Stimulated activated CD4-positive, alpha-beta T cell treated with anti-CD3 and anti-CD28 coated beads, Interleukin-1b, Interleukin-23, amount 100 ng/mL, for 4 hours (primary cell): ENCODE measurements at places on chromosomes 3 and 15.

GRCh38 chr3:35635407-35635806, 3.9 kb upstream of the ARPP21 start:
- no peak for DNase-seq

GRCh38 chr3:172142051-172142863, 102.9 kb downstream of the FNDC3B start:
- DNase-seq: no peak

GRCh38 chr15:69973102-69973714, 124.5 kb downstream of the TLE3 start:
- no peak for DNase-seq

GRCh38 chr3:55156851-55157650, 229.2 kb upstream of the LRTM1 start:
- no peak for DNase-seq

GRCh38 chr15:68818066-68818768, 2.5 kb downstream of the ANP32A start:
- DNase-seq: peak; percentile 58

DNA sequence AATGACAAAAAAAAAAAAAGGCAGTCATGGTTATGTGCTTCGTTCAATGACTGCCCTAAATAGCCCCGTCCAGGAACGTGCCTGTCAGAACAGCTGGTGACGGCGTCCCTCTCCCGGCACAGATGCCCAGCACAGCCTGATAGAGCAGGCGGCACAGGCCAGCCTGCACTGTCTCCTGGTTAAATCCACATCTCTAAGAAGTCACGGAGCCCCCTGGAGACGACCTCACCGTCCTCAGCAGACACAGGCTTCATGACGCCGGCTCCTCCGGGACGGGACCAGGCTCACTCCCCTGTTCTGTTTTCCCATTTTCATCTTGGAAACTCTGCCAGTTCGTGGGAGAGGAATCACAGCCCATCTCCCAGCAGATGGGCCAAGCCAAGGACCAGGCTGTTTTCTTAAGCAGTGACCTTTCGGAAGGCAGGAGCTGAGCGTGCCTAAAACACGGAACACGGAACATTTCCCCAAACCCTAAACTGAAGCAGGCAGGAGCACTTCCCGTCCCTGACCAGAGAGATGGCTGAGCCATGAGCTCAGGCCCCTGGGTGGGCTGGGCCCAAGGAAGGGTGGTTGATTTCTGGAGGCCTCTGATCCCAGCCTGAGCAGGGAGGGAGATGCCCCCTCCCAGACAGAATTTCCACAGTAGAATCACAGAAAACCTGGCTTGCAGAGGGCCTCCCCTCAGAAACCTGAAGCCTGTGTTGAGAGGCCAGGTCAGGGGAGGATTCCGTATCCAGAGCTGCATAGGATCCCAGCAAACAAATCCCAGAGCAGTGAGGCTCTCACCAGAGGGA, 35.9 kb downstream of the ADCY5 start:
- no peak for DNase-seq

- no peak for DNase-seq
Measured at GRCh38 chr3:175672119-175672689, 813.1 kb downstream of the NAALADL2 start.

- no peak for DNase-seq
Measured at GRCh38 chr15:64742921-64743320, 32.5 kb downstream of the RBPMS2 start.

GRCh38 chr3:13708301-13708700, 159.4 kb downstream of the FBLN2 start:
- DNase-seq: no peak

- no peak for DNase-seq
Measured at GRCh38 chr15:74978503-74978902, 16.9 kb upstream of the SCAMP5 start.

- DNase-seq: no peak
Measured at GRCh38 chr3:41102053-41102556, 97.2 kb upstream of the CTNNB1 start.

DNA sequence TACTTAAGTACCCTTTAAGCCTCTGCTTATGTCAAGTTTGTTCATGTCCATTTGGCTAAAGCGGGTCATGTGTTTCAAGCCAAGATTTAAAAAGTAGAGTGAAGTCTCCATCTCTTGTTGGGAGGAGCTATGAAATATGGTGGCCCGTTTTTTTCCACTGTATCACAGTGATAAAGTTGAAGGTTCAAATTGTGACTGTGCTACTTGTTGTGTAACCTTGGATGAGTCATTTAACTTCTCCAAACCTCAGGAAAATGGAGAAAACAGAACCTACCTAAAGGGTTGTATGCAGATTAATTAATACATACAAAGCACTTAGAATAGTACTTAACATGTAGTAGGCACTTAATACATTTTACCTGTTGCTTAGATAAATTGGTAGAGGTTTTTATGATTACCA, 43.4 kb downstream of the SNAPC5 start:
- no peak for DNase-seq

DNA sequence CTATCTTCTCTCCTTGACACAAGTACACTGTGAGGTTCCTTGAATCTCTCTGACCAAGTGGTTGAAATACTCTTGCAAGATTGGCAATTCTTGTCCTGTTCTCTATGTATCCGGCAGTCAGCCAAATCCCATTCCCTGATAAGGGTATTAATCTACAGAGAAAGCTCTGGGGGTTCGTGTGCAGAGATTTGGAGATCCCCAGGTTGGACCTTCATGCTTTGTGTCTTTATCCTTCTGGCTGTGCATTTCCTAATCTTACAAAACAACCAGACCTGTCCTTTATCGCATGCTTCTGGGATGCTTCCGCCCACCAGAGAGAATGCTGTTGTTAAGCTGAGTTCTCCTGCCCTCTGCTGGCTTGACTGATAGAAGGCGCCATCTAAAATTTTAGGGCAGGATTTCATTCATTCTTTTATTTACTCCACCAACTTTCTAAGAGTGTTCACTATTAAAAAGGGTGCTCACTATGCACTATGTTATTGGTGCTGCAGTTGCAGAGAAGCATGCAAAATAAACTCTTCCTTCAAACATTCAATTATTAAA, 8.6 kb upstream of the SST start:
- DNase-seq: no peak

- DNase-seq: no peak
Measured at GRCh38 chr3:194177141-194177540, 41.2 kb downstream of the HES1 start.

DNA sequence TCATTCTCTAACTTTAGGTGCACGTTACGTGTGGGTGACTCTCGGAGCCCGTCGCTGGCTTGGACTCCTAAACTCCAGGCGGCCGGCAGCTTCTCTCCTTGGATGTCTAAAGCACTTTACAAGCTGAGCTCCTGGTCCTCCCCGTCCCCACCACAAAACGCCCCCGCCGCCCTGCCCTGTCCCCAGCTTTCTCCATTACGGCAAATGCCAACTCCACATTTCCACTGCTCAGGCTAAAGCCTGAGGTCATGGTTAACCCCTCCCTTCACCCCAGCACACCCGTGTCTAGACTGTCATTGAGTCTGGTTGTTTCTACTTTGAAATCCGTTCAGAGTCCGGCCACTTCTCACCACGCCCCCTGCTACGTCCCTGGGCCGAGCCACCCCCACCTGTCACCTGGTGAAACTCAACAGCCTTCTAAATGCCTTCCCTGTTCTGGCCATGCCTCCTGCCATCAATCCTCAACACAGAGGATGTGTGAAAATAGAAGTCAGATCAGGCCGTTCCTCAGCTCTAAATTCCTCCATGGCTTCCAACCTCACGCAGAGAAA, 8.1 kb upstream of the PCSK6 start:
- DNase-seq: no peak

DNA sequence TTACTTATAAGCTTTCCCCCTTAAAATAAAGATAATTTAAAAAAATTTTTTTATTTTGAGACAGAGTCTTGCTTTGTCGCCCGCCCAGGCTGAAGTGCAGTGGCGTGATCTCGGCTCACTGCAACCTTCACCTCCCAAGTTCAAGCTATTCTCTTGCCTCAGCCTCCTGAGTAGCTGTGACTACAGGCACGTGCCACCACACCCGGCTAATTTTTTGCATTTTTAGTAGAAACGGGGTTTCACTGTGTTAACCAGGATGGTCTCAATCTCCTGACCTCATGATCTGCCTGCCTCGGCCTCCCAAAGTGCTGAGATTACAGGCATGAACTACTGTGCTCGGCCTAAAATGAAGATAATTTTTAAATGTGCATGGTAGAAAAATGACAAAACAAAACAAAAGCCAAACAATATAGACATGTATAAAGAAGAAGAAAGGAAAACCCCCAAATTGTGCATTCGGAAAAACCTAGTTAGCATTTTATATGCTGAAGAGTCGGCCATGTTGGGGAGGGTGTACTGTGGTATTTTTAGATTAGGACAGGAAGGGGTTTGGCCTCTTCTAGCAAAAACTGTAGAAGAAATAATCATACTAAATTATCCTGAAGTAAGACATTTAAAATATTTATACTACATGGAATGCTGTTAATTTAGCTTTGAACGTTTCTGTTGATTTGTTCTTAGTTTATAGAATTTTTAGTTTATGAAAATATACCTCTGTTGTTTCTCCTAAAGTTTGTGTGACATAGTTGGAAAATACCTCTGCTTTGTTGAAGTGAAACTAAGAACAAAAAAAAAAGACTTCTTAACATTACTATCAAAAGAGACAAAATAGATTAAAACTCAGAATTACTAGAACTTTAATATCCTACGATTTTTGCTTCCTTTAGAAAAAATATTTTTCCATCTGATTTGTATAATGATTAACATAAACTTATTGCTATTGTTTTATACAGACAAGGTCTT, 7.4 kb downstream of the APPL1 start:
- DNase-seq: no peak

DNA sequence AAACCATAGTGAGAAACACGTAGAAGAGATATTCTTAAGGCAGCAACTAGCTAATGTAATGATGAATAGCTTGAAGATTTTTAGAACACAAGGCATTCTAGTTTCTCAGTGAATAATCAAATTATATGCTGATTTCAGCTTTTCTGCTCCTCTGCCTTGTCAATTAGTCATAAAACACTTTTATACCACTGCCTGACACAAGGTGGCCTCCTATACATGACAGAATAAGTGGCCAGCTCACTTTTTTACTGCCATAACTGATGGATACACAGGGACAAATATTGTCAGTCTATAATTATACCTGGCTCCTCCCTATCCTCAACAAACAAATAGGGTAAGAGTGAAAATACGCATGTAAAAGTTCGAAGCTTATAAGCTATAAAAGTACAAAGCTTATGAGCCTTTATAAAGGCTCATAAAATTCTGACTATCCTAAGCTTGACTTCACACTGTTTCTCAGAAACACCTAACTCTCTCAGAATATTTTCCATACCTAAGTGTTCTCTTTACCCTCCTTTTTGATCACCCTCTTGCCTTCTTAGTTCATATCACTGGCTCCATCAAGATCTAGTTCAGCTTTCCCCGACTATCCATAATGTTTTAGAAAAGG, 81.6 kb downstream of the HERC1 start:
- no peak for DNase-seq

DNA sequence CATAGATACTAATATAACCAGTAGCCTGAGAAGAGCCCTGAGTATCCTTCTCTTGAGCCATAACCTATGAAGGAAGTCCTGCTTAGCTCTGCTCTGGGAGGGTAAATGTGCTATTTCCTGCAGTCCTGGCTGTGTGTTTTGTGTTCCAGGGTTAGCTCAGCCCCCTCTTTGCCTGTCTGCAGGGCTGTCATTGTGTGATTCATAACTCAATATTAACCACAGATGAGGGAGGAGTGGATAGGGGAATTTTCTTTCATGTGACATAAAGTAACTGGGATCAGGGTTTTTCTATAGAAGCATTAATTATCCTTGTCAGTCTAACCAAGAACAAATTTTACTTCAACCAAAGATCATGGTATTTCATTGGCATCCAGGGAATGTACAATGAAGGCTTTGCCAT, 183.3 kb upstream of the ZBTB20 start:
- no peak for DNase-seq
